NK-92 treated with Interleukin-12 subunit alpha and Interleukin-12 subunit beta, amount 100 ng/mL, for 24 hours (cell line): ENCODE measurements at places on chromosomes 1 and 21.
A peak's percentile ranks its signal among the peaks of the same experiment; 100 is the strongest.

- no peak for DNase-seq
Observed at GRCh38 chr1:67956116-67956515, 94.3 kb downstream of the DIRAS3 start.

GRCh38 chr1:232227306-232227705 is 402.6 kb downstream of the SIPA1L2 start:
- no peak for DNase-seq

DNA sequence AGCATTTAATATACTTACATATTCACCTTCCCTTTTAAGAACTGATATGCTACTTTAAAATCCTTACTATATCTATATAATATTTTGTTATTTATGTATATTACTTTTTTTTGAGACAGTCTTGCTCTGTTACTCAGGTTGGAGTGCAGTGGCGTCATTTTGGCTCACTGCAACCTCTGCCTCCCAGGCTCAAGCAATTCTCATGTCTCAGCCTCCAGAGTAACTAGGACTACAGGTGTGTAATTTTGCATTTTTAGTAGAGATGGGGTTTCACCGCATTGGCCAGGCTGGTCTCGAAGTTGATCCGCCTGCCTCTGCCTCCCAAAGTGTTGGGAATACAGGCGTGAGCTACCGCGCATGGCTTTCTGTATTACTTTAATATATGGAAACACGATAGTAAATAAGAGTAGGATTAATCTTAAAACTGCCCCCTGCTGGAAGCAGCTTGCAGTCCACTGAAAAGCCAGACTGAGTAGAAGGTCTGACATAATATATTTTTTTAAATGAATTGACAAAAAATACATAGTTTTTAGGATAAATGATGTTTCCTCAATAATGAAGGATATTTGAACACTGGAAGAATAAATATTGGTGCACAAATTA is 24.4 kb downstream of the RCAN3 start:
- DNase-seq: peak; percentile 6

DNA sequence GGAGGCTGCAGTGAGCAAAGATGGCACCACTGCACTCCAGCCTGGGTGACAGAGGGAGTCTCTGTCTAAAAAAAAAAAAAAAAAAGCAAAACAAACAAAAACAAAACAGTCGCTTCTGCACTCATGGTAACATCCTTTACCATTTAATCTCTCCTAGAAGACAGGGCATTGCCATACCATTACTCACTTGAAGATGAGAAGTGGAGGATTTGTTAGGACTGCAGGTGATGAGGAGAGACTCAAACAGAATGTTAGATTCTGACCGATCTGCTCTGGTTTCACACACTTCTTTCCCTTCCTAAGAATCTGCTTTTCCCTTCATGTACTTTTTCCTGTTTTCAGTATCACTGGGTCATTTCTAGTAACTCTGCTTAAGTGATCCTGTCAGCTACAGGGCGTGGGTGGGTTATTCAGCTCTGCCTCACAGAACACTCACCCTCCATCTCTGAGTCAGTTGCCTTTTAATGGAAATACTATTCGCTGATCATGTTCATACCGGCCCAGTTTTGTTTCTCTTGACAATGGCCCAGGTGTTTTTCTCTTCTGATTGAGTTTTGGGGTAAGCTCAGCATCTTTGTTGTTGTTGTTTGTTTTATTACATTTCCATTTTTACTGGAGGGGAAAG is 148.0 kb upstream of the ERG start:
- no peak for DNase-seq

GRCh38 chr1:78210175-78210574 is 164.4 kb downstream of the GIPC2 start:
- no peak for DNase-seq

- no peak for DNase-seq
Observed at GRCh38 chr1:221174330-221174993, 295.2 kb downstream of the HLX start.

- DNase-seq: no peak
Observed at GRCh38 chr1:218407630-218408029, 62.5 kb downstream of the TGFB2 start.

DNA sequence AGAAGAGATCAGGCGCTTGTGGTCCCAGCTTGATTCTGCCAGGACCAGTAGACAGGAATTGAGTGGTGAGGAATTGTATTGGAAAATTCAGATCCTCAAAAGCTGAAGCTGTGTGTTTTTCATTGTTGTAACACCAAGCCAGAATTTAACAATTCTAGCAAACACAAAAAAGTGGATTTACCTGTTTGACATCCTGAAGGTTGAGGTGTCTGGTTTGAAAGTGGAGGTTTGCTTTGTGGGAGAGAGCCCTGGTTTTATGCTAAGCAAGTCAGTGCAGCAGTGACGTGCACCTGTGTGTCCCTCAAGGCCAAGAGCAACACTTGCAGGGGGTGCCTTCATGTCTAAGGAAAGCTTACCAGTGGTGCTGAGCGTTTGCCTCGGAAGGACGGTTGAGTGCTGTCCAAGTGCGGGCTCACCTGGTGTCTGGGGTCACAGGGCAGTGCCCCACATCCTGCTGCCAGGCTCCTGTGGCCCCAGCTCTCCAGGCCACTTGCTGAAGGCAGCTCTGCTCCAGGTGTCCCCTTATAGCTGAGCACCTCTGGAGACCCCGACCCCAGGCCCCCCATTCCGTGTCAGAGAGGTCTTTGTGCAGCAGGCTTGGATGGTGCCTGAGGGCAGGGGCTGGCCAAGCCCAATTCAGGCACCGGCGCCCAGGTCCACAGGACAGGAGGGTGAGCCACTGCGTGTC is 27.7 kb downstream of the PCNT start:
- no peak for DNase-seq

DNA sequence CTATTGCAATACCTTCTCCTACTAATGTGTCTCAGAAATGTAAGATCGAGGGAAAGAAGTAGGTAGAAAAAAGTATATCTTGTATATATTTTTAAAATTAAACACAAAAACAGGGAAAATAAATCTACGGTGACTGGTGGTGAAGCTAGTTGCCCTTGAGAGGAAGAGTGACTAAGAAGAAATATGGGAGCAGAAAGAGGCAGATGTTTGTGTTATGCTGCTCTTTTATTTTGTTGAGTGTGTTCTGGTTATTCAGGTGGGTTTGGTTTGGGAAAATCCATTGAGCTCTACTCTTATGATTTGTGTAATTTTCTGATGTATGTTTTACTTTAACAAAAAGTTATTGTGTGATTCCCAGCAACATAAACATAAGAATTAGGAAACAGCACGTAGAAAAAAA is 444.9 kb upstream of the B3GALT2 start:
- DNase-seq: no peak

DNA sequence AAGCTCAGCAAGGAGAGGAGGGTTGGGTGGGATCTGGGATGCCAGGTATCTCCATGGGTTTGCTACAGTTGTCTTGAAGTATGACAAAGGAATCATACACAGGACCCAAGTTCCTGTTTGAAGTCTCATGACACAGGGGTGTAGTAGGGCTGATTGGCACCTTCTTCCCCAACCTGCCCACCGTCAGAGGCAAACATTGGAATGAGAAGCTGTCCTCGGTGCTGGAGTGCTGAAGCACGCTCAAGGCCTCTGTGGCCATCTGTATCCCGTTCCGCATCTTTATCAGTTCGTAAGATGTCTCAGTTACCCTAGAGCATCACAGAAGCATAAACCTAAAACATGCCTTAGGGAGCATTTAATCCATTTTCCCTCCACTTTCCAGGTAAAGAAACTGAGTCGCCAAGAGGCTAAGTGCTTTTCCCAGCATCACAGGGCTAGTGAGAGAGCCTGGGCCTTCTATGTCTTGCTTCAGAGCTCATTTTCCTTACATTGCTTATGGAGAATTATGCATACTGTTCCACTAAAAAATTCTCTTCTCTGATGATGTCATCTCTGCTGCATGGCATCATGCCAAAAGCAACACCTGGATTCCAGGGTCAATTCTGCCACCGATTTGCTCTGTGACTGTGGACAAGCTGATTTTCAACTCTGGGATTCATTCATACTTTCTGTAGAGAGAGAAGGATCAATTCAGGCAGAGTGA is 34.2 kb downstream of the VWA5B1 start:
- DNase-seq: no peak

GRCh38 chr1:65253800-65254319 is 55.5 kb upstream of the DNAJC6 start:
- no peak for DNase-seq

DNA sequence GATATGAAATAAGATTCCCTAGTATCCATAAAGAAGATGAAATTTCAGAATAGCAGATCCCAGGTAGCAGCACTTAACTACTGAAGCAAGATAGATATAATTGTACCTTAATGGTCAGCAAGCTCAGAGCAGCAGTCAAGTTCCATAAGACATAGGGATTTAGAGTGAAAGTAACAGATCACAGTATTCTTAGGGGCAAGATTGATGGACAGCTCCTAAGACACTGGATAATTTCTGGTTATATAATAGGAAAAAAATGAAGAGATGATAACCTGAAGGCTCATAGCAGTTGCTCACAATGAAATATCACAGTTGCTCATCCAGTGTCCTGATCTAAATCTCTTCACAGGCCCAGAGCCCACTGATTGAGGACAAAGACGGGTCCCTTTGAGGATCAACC is 66.0 kb downstream of the SLC30A10 start:
- DNase-seq: no peak

- no peak for DNase-seq
Observed at GRCh38 chr1:59215766-59216291, 81.1 kb upstream of the FGGY start.

- no peak for DNase-seq
Observed at GRCh38 chr1:200353232-200353631, 56.6 kb downstream of the ZNF281 start.

DNA sequence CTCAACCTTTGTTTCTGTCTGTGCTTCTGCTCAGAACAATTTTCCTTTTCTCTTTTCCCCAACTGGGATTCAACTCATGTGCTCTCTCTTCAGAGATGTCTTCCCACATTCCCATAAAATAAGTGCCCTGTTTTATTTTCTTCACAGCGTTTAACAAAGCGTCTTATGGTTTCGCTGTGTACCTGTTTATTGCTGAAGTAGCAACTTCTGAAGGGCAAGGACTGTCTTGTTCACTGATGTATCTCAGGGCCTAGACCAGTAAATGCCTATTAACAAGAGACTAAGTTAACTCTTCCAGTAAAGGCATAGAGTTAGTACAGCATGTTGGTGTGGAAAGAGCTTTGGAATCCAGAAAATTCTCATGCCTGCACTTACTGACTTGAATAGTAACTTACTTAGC is 42.9 kb upstream of the MPZL1 start:
- DNase-seq: no peak

- no peak for DNase-seq
Observed at GRCh38 chr1:33388805-33389771, 41.8 kb downstream of the PHC2 start.

GRCh38 chr1:47658161-47658920 is 220.5 kb downstream of the FOXD2 start:
- no peak for DNase-seq

- DNase-seq: no peak
Observed at GRCh38 chr1:39979654-39980053, 24.7 kb downstream of the MFSD2A start.

DNA sequence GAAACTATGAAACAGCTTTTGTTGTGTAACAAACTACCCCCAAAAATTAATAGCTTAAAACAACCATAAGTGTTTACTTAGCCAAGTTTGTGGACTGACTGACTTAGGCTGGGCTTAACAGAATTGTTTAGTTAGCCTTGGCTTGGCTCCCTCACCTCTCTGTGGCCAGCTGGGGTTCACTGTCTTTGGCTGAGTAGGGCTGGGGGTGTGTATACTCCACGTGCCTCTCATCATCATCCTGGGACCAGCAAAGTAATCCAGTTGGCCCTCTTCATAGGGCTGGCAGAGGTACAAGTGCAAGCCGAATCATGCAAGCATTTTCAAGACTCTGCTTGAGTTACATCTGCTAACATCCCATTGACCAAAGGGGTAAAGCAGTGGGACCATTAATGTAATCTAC is 252.3 kb downstream of the BRINP2 start:
- DNase-seq: no peak

DNA sequence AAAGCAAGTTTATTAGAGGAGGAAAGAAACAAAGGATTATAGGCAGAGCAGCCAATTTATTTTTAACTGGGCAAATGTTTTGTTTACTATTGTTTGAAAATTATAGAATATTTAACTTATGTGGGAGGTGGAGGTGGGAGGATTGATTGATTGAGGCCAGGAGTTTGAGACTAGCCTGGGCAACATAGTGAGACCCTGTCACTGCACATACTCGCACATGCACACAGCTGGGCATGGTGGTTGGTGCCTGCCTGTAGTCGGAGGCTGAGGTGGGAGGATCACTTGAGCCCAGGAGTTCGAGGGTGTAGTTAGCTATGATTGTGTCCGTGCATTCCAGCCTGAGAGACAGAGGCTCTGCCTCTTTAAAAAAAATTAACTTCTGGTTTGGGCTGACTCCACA is 6.7 kb downstream of the MAN1A2 start:
- no peak for DNase-seq

GRCh38 chr1:84619383-84620102 is 45.3 kb upstream of the CTBS start:
- DNase-seq: no peak

DNA sequence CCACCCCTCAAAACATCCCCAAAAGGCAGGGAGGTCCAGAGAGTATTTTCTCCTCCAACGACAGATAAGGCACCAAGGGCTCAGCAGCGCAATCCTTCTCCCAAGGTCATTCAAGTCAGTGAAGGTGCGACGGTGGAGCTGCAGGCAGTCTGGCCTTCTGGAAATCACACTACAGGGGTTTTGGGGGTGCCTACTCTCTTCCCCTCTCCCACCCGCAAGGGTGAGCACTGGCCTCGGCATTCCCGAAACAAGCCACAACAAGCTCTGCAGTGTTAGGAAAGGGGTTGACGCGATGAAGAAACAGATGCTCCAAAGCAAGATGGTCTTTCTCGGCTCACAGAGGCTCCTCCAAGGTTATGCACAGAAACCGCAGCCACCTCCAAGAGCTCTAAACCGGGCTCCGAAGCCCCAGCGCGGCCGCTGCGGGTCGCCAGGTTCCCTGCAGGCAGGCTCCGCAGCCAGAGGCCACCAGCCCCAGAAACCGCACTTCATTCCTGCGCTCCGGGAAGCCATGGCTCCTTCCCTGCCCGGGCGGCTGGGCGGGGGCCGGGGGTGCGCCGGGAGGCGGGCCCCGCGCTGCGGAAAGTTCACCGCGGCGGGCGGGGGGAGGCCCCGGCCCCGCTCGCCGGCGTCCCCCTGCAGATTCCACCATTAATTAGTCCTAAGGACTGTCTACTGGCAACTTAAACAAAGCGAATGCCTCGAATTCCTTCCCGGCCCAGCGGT is 1.1 kb downstream of the LUZP1 start:
- no peak for DNase-seq

- DNase-seq: no peak
Observed at GRCh38 chr21:45257673-45258341, 29.9 kb downstream of the POFUT2 start.

DNA sequence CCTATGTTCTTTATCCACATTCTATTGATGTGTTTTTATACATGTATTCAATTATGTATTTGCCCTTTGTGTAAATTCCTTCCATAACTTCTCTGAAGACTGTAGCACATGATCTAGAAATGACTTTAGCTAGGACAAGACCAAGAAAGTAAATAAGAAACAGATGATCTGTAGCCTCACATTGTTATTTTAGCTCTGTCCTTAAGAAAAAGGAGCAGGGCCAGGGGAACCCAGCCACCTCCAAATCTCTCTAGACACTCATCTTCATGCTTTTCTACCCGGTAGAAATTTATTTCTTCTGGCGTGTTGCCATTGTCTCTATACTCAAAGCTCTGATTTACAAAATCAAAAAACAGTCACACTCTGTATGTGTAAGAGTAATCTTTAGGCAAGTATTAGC is 27.1 kb downstream of the CDC7 start:
- DNase-seq: no peak

GRCh38 chr1:155934936-155935590 is 850 bp upstream of the KHDC4 start:
- no peak for DNase-seq
